ENCODE measurements at places on chromosomes 1 and 21. TPM values are rescaled to one million over a fixed set of nuclear protein-coding genes. Genes with fewer than 3 reads are reported as not detected.

PINK1 gene
- 71.9 TPM for total RNA-seq

SMIM1 gene
- 12.1 TPM for total RNA-seq

DYNLT5 gene
- total RNA-seq = 2.2 TPM

PHACTR4 gene
- 21.0 TPM for total RNA-seq

C1orf174 gene
- total RNA-seq = 23.1 TPM

PSMB2 gene
- total RNA-seq = 28.9 TPM

OLIG2 gene
- total RNA-seq = 0.06 TPM

PTCH2 gene
- 4.0 TPM for total RNA-seq

CFHR1 gene
- not detected for total RNA-seq

WDTC1 gene
- total RNA-seq = 41.9 TPM

DNM3 gene
- total RNA-seq = 7.6 TPM

TTC39A gene
- 9.6 TPM for total RNA-seq

TMPRSS15 gene
- total RNA-seq = 0.06 TPM

HSPA6 gene
- total RNA-seq = 26.2 TPM

FLG2 gene
- 0.06 TPM for total RNA-seq

LRRC3 gene
- 4.0 TPM for total RNA-seq

LRRC7 gene
- total RNA-seq = 9.9 TPM

OR6K3 gene
- not detected for total RNA-seq

AADACL4 gene
- 0.82 TPM for total RNA-seq

GUCA2A gene
- total RNA-seq = not detected

C8B gene
- not detected for total RNA-seq

KCNA2 gene
- total RNA-seq = 0.35 TPM

IFNLR1 gene
- 3.6 TPM for total RNA-seq

NUDT17 gene
- total RNA-seq = 6.8 TPM

IVL gene
- 0.35 TPM for total RNA-seq

TNFRSF18 gene
- 1.2 TPM for total RNA-seq

TRIM58 gene
- total RNA-seq = 9.3 TPM

PSRC1 gene
- total RNA-seq = 8.1 TPM

ZNF669 gene
- 12.3 TPM for total RNA-seq

ERG gene
- total RNA-seq = 14.6 TPM

CFHR4 gene
- not detected for total RNA-seq

PCNT gene
- total RNA-seq = 80.9 TPM

CLEC20A gene
- 1.8 TPM for total RNA-seq

ACBD3 gene
- total RNA-seq = 36.1 TPM

NBPF3 gene
- 10.3 TPM for total RNA-seq

KRTAP7-1 gene
- not detected for total RNA-seq

HPCAL4 gene
- total RNA-seq = 1.2 TPM

NTMT2 gene
- not detected for total RNA-seq

NBPF10 gene
- total RNA-seq = 3.3 TPM

TMCC2 gene
- total RNA-seq = 27.7 TPM

IGSF21 gene
- 0.88 TPM for total RNA-seq

AK5 gene
- 3.6 TPM for total RNA-seq

IQCC gene
- total RNA-seq = 5.1 TPM

IFT25 gene
- 29.0 TPM for total RNA-seq

HRNR gene
- not detected for total RNA-seq

ADGRL4 gene
- total RNA-seq = 26.0 TPM

Measured in metanephros (tissue), 2 donors.